ENCODE measurements at places on chromosomes 3 and 15.
A peak's percentile ranks its signal among the peaks of the same experiment; 100 is the strongest.

- peak; percentile 70 for DNase-seq
Measured at GRCh38 chr3:185900228-185900627, 37.6 kb downstream of the TRA2B start.

- no peak for DNase-seq
Measured at GRCh38 chr3:51282931-51283330, 102.2 kb upstream of the MANF start.

DNA sequence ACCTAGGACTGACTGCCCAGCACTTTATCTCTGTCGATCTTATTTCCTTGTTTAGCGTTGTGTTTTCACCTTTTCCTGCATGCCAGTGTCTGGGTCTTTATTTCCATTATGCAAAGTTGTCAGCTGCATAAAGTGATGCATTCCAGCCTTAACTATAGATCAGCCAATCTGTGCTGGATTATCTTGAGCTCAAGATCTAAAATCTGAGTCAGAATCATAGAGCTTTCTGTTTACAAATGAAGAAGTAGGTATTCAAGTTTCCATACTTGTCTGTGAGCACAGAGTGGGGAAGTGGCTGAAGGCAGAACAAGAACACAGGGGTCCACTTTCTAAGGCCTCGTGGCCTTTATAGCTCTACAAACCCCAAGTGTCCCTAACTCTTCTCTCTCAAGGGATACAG lies 82.4 kb upstream of the PLCL2 start:
- no peak for DNase-seq

DNA sequence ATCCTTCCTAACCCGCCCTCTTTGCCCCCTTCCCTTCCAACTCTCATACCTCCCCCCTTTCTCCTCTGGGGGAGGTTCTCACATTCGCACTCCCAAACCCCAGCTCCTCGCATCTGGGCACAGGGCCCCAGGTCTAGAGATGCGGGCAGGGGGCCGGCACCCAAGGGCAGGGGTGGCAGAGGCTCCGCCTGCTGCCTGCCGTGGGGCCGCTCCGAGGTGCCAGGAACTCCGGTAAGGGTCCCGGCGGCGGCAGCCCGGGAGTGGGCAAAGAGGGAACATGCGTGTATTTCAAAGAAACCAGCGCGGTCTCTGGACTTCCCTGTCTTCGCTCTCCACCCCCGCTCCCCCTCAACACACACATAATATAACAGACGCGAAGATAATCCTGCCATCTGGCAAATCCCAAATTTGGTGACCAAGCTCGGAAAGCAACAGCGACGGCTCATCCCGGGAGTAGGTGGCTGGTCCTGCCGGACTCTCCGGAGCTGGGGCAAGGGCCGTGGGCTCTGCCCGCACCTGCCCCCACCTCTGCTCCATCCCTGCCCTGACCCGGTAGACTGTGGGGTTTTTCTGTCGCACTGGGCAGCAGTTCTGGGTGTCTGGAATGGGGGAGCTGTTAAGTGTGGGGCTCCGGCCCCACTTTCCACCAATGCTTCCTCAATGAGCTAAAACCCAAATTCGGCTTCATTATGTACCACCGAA lies 31.0 kb downstream of the NR2F2 start:
- DNase-seq: no peak

DNA sequence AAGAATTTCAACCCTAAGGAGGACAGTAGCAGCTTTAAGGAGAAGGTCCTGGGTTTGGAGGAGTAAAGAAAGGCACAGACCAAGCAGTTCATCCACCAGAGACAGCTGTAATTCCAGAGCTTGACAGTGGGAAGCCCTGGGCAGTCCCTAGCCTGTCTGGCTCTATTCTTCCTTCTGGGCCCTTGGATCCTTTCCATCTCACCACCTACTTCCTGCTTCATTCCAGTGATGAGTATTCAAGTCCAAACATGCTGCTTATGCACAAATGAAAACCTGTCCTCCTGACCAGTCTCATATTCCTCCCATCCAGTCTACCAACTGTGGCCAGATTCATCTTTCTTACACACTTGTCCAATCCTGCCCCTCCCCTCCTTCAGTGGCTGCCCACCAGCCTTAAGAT lies 171.4 kb downstream of the CNTN3 start:
- DNase-seq: no peak

DNA sequence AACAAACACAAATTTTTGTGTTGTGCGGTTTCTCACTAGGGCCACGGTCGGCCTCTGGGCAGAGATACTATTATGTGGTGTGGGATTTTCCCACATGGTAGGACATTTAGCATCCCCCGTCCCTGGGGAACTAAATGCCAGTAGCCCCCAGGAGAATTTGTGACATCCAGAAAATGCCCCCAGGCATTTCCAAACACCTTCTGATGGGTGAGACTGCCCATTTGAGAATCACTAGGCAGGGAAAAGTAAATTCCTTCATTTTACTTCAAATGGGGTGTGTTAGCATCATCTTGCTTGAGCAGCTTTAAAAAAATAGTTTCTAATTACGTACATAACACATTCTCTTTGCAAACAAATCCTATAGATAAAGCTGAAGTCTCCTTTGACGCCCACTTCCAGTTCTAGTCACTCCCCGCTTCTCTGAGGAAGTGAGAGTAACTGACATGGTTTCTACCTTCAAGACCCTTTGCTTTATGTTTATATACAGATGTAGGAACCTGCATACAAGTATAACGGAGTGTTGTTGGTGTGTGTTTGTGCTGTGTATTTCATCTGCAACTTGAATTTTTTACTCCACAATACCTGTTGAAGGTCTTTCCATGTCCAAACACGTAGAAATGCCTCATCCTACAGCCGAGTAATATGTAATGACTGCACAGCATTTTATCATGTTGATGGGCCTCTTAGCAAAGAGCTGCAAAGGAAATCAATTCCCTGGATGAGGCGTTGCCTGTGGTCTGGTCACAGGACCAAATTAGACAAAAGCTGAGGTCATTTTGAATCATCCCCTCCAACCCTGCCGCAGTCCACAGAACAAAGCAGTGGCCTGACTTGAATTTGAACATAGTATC lies 31.4 kb upstream of the ZBTB38 start:
- DNase-seq: no peak

GRCh38 chr3:41600616-41601015 lies 361.3 kb downstream of the ULK4 start:
- DNase-seq: no peak

GRCh38 chr3:126121632-126122031 lies 37.7 kb upstream of the SLC41A3 start:
- no peak for DNase-seq

DNA sequence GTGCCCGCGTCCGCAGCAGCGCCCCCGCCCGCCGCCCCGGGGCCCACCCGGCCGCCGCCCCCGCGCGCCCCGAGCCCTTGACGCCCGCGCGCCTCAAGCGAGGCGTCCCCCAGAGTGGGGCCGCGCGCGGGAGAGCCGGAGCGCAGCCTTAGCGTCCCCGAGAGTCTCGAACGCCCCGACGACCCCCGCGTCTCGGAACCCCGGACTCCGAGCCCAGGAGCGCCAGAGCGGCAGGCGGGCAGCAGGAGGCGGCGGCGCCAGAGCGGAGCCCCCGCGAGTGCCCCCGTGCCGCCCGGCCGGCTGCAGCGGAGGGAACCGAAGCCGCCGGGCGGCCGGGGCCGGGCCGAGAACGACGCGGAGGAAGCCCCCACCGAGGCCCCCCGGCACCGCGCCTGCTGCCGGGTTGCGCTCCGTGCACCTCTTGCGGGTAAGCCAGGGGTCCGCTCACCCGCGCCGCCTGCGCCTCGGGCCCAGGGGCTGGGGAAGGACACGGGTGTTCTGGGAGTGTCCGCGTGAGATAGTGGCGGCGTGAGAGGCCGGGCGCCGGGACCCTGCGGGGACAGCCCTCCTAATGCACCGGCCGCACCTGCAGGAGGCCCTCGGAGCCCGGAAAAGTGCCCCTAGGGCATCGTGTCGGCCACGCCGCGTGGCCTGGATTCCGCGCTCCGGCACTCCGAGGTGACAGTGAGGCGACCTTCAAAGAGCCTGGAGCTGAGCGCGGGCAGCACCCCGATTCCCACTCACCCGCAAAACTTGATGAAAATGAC lies 52.0 kb upstream of the ULK4 start:
- DNase-seq: peak; percentile 63

DNA sequence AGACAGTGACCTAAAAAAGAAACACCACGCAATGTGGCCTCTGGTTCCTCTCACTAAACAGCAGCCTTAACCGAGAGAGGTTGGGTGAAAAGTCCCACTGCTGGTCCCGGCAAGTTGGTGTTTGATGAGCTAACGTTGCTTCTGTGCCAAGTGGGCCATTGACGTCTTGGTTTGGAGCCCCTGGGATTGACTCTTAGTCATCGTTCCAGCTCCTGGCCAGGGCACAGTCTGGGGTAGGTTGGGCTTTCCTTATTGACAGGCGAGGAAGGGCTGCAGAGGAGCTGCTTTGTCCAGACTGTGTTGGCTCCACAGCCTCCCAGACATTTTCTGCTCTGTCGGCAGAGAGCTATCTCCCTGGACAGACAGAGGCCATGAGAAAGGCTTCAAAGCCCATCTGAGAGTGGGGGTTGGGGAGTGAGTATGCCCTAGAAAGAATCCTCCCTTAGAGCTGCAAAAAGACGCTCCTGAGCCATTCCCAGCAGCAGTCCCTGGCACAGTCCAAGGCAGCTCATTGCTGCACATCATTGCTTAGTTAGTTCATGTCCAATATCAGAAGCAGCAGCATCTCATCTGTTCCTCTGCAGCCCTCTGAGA lies 28.6 kb upstream of the C3orf80 start:
- no peak for DNase-seq

DNA sequence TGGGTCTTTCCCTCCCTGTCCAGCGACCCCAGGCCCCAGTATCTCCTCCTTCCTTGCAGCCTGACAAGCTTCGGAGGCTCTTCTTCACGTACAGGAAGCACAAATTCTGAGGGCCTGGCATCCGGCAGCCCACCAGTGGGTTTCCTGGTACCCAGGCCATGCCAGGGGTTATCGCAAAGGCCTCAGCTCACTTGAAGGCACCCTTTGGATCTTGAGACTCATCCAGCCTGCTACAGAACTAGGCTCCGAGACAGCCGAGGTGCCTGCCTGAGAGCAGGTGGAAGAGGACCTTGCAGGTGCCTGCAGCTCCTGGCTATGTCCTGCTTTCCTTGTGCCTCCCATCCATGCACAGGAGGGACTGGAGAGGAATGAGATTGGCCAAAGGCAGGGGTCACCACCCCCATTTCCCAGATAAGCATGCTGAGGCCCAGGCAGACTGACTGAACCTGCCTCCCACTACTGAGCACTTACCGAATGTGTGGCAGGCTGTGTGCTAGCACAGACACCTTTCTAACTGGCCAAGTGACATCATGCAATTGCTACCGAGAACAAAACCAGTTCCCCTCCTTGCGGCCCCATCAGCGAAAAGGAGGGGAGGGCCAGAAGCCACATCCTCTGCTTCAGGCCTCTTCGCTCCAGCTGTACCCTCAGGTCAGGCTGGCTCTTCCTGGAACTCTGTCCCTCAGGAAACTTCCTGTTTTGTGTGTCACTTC lies 11.2 kb downstream of the SH2D7 start:
- no peak for DNase-seq

DNA sequence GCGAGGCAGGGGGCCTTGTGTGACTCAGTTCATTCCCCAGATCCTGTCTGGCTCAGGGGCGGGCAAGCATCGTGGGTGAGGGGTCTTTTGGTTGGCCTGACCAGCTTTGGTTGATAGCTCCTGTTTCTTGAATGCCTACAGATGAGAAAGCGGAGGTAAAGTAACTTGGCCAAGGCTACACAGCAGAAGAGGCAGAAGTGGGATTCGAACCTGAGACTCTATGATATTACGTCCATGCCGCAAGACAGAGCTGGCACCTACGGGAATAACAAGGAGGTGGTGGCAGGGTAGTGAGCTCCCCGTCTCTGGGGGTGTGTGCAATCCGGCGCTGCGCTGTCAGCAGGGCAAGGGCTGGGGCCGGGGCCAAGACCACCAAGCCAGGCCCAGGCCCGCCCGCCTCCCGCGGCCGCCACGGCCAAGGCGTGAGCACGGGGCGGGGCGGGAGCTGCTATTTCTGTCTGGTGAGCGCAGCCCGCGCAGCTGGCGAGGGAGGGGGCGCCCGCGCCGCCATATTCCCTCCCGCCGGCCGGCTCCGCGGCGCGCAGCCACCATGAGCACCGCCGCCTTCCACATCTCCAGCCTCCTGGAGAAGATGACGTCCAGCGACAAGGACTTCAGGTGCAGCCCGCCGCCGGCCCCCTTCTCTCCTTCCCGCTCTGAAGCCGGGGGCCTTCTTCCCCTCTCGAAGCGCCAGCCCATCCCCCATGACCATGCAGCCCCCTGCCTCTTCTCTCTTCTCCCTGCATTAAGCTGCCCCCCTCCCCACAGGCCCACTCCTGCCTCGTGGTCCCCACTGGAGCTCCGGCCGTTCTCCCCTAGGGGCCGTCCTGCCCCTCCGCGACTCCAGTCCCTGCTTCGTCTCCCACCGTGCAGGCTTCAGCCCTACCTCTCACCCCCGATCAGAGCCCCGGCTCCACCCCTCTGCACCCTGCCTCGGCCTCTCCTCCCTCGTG lies at the start of gene CAND2:
Gene CAND2, plus strand, starts transcription at position 510 of the 953 bp plus-strand sequence. Its CDS starts 41 bp downstream, at position 551.
- no peak for DNase-seq

DNA sequence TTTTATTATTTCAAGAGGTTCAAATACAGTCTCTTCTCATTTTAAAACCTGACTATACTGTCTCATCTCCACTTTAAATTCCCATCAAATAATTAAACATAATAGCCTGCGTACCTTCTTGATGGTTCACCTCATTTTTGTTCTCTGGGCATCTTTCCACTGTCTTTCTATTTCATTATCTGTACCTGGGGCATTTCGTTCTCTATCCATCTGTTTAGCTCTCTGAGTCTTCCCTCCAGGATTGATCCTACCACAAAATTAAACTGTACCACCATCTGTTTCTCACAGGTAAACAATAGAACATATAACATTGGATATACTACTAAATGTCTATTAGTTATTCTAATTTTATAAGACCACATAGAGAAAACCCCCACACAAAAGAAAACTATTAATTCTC lies 1331.4 kb downstream of the NSUN3 start:
- no peak for DNase-seq

- DNase-seq: no peak
Measured at GRCh38 chr15:52858782-52859176, 68.6 kb upstream of the ONECUT1 start.

- no peak for DNase-seq
Measured at GRCh38 chr3:65575376-65575840, 463.3 kb downstream of the MAGI1 start.

DNA sequence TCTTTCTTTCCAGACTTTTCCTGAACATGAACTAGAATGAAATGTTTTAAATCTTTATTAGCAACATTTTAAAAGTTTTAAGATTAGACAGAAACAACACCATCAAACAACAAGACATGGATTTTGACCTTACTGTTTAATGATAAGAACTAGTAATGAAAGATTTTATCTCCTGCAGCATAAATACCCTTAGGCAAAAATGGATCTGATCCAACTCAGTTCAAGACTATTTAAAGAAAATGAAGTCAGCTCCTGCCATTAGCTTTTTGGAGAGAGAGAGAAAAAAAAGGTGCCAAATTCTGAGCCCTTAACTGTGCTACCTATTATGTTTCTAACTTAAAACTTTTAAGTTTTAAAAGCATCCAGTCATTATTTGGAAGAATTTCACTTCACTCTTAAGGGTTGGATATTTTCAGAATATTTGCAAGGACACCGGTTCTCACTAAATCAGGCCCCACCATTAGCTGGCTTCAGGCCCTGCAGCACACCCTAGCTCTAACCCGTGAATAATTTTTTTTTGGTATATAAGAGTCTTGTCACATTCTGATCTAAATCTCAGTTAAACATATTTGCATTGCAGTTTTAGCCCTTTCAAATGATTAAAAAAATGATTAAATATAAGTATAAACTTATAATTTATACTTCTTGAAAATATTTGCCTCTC lies 60.0 kb downstream of the NR1I2 start:
- no peak for DNase-seq

- DNase-seq: peak; percentile 56
Measured at GRCh38 chr3:127791221-127791913, 30.9 kb downstream of the MGLL start.
